Tibial nerve (tissue), 4 donors: ENCODE measurements at places on chromosomes 13 and 19.

DNA sequence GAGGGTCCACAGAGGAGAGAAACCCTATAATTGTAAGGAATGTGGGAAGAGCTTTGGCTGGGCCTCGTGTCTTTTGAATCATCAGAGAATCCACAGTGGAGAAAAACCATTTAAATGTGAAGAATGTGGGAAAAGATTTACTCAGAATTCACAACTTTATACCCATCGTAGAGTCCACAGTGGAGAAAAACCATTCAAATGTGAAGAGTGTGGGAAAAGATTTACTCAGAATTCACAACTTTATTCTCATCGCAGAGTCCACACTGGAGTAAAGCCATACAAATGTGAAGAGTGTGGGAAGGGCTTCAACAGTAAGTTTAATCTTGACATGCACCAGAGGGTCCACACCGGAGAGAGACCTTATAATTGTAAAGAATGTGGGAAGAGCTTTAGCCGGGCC, 9.4 kb upstream of the ZNF234 start:
- no peak overlapping the region for H3K4me3 ChIP-seq
- peaks cover 36% of the 10 kb centered on the region for H3K36me3 ChIP-seq
- no peaks in the 10 kb centered on the region for H3K4me1 ChIP-seq
- H3K27me3 ChIP-seq = no peaks in the 10 kb centered on the region

- DNase-seq = no peak
- no peak overlapping the region for H3K4me3 ChIP-seq
- no peak overlapping the region for H3K27ac ChIP-seq
- peaks cover 11% of the 10 kb centered on the region for H3K27me3 ChIP-seq
- no peaks in the 10 kb centered on the region for H3K36me3 ChIP-seq
- H3K4me1 ChIP-seq = no peaks in the 10 kb centered on the region
These were observed 193.6 kb downstream of the COL4A1 start for GRCh38 chr13:110113284-110113764.

- no peak overlapping the region for H3K4me3 ChIP-seq
- H3K36me3 ChIP-seq = no peaks in the 10 kb centered on the region
- H3K27ac ChIP-seq = no peak overlapping the region
- DNase-seq = no peak
- H3K4me1 ChIP-seq = no peaks in the 10 kb centered on the region
These were observed 75.2 kb upstream of the MRI1 start for GRCh38 chr19:13689085-13689484.

DNA sequence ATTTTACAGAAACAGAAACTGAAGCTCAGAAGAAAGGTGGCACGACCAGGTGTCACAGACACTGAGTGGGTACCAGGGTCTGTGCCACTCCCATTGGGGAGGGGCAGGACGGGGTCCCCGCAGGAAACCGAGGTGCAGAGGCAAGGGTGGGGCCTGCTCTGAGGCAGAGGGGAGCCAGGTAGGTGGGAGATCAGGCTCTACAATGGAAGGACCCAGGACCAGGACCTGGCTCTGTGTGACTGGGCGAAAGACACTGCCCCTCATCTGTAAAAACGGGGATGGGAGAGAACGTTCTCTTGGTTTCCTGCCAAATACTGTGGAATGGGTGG, 2.8 kb downstream of the PTGIR start:
- H3K4me1 ChIP-seq = no peaks in the 10 kb centered on the region
- H3K27me3 ChIP-seq = no peaks in the 10 kb centered on the region
- H3K27ac ChIP-seq = no peak overlapping the region
- no peak for DNase-seq
- H3K4me3 ChIP-seq = no peak overlapping the region

DNA sequence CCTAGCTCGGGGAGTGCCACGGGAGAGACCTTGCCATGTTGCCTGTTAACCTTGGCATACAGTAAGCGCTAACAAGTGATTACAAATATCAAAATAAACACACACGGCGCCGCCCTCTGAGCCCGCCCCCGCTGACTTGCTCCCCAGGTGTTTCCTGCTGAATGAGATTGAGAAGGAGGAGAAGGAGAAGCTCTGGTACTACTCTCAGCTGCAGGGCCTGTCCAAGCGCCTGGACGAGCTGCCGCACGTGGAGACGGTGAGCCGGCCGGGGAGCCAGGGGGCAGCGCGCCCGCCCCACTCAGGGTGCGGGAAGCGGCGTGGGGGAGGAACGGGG, 5.0 kb downstream of the APC2 start:
- peaks cover 39% of the 10 kb centered on the region for H3K4me1 ChIP-seq
- peaks cover 3% of the 10 kb centered on the region for H3K27me3 ChIP-seq
- DNase-seq = no peak
- H3K4me3 ChIP-seq = no peak overlapping the region
- H3K27ac ChIP-seq = no peak overlapping the region

DNA sequence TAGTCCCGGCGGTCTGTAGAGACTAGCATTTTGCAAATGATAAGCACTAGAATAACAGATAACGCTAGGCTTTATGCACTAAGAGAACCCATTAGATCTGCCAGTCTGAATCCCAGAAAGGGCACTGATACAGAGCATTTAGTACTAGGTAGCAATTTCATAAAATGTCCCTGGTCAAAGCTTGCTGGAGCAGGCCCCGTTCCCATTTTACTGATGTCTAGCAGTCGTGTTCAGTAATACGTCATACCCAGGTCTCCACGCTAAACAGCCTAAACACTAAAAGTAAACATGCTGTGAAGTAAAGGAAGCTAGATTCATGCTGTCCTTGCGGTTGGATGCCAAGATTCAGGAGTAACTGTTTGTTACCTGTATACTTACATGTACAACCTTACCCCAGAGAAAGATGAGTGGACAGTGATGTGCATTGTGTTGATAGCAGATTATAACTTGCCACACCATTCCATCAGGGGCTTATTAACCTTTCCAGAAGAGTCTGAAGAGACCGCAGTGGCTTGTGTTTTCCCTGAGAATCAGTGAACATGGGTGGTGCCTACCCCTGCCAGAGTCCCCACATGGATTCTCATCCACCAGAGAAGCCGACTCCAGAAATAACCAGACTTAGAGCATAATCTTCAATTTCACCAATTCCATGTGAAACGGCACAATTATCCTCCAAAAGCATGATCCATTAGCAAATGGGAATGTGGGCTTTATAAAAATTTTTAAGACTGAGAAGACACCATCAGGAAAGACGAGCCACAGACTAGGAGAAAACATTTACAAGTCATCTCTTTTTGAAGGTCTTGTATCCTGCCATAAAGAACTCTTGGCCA, 3.4 kb upstream of the RPS11 start:
- no peak overlapping the region for H3K4me3 ChIP-seq
- H3K36me3 ChIP-seq = peaks cover 51% of the 10 kb centered on the region
- H3K4me1 ChIP-seq = peaks cover 28% of the 10 kb centered on the region
- no peak for DNase-seq
- H3K27me3 ChIP-seq = no peaks in the 10 kb centered on the region

DNA sequence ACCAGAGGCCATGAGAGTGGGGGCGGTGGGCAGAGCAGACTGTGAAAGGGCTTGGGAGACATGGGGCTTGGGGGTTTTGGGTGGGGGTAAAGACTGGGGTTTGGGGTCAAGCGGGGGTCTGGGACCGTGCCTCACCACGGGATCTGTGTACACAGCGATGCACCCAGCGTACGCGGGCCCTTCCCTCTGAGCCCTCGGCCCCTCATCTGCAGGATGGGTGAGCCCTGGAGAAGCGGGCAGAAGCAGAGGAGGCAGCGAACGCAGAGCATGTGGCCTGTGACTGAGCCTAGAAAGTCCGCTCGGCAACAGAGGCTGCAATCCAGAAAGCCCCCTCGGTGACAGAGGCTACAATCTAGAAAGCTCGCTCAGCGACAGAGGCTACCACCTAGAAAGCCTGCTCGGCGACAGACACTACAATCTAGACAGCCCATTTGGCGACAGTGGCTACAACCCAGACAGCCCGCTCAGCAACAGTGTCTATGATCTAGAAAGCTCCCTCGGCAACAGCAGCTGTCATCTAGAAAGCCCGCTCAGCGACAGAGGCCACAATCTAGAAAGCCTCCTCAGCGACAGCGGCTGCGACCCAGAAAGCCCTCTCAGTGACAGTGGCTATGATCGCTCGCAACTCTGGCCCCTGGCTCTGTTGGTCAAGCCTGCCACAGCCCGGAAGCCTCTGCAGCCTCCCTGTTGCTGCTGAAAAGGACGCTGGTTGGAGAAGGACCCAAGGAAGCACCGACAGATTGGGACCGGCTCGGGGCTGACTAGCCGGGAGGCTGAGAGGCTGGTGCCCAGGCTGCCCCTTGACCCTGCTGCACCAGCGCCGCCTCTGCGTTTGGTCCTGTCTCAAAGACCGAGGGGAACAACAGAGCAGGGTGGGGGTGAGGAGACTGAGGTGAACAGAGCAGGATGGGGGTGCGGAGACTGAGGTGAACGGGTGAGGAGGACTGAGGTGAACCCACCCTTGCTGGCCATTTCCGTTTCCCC, 68.6 kb downstream of the SPACA7 start:
- H3K27me3 ChIP-seq = no peaks in the 10 kb centered on the region
- H3K36me3 ChIP-seq = no peaks in the 10 kb centered on the region
- DNase-seq = no peak
- no peak overlapping the region for H3K4me3 ChIP-seq
- no peaks in the 10 kb centered on the region for H3K4me1 ChIP-seq
- H3K27ac ChIP-seq = no peak overlapping the region

DNA sequence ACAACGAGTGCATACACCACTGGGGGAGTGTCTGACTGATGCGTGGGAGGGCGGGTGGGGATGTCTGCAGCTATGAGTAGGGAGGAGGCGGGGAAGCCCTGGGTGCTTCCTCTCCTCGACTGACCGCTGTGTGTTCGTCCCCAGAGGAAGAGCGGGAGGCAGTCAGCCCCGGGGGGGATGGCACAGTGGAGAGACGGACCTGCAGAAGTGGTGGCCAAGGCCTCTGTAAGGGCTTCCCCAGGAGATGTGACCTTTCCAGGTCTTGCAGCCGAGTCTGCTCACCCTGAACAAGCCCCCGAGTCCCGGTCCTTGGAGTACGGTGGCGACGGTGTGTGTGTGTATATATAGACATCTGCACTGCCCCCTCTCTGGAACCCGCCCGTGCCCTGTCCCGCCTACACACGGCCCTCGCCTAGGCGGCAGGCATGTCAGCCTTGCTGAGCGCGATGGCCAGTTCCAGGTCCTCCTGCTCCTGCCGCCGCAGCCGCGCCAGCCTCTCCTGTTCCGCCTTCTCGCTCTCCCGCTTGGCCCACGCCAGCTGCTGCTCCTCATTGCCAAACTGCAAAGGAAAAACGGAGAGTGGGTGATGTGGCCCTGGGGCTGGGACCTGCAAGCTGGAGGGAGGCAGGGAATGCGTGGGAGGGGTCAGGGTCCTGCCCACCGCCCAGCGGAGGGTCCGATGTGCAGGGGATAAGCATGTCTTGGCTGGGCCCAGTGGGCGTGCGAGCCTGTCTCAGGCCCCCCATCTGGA, 30.8 kb downstream of the KLF2 start:
- no peak for DNase-seq
- no peaks in the 10 kb centered on the region for H3K27me3 ChIP-seq
- no peak overlapping the region for H3K4me3 ChIP-seq
- no peaks in the 10 kb centered on the region for H3K4me1 ChIP-seq
- no peaks in the 10 kb centered on the region for H3K36me3 ChIP-seq
- H3K27ac ChIP-seq = no peak overlapping the region
